ENCODE measurements at places on chromosomes 3 and 15.

- peak; percentile 81 for DNase-seq
Measured at GRCh38 chr15:96330450-96331143, at the start of gene NR2F2. Gene NR2F2 (plus strand): TSS chr15:96330700. CDS start chr15:96332106, 1,406 bp downstream.

DNA sequence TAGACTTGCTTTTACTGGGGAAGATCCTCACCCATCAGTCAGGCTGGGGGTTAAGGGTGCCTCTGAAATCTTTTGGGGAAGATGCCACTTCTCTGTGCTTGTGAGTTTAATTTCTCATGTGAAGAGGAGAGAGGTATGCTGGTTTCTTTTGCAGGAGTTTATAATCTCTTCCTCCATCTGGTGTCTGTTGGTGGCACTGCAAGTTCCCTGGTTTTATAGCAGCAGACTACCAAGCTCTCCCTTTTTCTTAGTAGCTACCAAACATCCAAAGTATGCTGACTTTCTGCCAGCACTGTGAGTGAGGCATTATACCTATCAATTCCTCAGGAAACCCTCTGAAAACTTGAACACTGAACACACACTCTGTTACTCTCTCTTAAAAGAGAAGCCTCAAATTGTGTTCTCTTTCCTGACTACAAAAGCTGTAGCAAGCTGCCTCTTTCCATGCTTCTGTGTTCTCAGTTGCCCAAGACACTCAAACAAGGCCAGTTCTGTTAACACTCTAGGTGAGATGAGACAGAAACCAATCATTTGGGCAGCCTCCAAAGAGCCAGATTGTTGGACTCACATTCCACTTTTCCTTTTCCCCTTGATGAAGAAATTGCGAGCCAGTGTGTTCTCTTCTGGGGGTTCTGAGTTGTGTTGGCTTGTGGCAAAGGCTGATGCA is 299.5 kb downstream of the GAP43 start:
- DNase-seq: no peak

- no peak for DNase-seq
Measured at GRCh38 chr3:41522612-41523011, 323.3 kb downstream of the CTNNB1 start.

DNA sequence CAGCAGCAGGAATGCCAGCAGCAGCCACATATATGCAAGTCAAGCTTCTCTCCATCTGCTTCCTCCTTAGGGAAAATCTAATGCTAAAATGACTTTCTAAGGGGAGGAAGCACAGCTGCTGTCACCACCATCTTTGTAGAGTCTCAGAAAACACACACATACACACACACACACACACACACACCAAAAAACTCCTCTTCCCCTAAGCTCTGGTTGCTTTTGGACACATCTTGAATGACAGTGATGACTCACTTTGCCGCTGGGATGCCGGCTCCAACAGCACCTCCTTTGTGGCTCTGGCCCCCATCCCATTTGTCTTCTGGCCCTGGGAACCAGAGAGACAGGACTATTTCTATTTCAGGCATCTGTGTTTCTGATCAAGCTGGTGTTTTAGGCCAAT is 124.8 kb upstream of the GOLIM4 start:
- no peak for DNase-seq

DNA sequence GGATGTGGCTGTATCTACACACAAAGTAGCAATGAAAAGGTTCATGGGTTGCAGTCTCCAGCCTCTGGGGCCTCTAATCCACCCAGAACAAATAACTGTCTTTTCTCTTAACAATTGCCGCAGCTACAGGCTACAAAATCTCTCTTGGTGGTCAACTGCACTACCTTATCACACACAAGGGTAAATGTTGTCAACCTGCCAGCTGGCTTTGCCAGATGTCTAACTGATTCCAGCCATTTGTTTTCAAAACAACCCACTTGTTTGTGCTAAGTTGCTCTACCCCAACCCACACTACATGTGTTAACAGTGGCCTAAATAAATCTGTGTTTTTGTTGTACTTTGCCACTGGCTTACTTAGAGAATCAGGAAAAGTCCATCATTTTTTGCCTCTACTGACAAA is 447.3 kb downstream of the TAFA4 start:
- no peak for DNase-seq

- no peak for DNase-seq
Measured at GRCh38 chr3:144643771-144644198, 672.2 kb downstream of the DIPK2A start.

- DNase-seq: no peak
Measured at GRCh38 chr3:176119826-176120225, 1077.5 kb downstream of the TBL1XR1 start.

GRCh38 chr3:177478170-177478867 is 281.0 kb upstream of the TBL1XR1 start:
- DNase-seq: no peak

DNA sequence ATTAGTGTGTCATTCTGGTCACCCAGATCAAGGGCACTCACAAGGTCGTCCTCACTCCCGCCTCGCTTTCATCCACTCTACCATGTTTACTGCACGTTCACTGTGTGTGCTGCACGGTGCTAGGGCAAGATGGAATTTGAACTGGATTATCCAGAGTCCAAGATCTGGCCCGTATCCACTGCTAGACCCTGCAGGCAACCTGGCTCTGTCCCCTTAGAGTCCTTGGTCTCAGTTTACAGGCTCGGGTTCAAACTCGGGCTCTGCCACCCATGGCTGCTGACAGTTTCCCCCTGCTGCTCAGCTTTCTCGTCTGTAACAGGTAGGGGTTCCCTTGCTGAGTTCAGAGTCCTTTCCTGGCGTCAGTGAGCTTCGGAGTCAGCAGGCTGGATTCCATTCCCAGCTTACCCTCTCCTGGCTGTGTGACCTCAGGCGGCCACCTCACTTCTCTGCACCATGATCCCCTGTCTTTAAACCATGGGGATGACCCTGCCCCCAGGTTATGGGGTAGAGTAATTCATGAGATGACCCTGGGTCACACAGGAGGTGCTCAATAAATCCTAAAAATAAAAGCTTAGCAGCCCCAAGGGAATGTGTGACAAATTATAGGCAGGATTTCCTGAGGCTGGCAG is 79.6 kb upstream of the SLC6A6 start:
- no peak for DNase-seq

GRCh38 chr3:176631165-176631564 is 566.1 kb downstream of the TBL1XR1 start:
- DNase-seq: no peak

DNA sequence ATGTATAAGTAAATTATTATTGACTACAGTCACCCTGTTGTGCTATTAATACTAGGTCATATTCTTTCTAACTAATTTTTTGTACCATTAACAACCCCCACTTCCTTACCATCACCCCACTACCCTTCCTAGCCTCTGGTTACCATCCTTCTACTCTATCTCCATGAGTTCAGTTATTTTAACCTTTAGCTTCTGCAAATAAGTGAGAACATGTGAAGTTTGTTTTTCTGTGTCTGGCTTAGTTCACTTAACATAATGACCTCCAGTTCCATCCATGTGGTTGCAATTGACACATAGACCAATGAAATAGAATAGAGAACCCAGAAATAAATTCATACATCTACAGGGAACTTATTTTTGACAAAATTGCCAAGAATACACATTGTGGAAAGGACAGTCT is 55.4 kb upstream of the CHRNB4 start:
- no peak for DNase-seq

DNA sequence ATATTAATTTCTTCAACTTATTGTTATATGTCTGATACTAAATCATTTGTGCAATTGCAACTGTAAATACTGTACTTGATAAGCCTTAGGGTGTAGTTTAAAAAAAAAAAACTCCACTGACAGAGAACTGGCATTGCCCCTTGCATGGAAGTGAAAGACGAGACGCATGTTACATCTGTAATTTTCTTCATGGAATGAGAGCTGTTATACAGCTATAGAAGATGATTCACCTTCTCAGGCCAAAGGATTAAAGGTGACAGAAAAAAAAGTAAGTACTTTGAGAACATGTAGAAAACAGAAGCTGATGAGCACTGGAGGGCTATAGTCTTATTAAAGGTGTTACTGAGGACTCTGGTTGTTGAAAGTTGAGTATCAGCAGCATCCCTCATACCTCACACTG is 16.1 kb downstream of the RYR3 start:
- no peak for DNase-seq

DNA sequence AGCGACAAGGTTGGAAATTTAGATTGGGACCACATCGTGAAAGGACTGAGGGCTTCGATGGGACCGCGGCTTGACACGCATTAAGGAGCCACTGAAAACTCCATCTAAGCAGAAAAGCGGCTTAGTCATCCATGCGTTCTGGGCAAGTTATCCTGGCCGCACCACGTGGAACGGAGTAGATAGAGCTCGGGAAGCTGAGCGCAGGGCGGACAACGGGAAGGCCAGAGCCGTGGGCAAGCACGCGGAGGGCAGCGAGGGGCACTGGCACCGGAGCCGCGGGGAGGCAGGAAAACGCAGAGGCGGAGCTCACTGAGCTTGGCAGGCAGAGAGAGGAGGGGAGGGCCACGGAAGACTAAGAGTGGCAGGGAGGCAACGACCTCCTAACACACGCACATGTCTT is 61.3 kb upstream of the VGLL4 start:
- DNase-seq: no peak

DNA sequence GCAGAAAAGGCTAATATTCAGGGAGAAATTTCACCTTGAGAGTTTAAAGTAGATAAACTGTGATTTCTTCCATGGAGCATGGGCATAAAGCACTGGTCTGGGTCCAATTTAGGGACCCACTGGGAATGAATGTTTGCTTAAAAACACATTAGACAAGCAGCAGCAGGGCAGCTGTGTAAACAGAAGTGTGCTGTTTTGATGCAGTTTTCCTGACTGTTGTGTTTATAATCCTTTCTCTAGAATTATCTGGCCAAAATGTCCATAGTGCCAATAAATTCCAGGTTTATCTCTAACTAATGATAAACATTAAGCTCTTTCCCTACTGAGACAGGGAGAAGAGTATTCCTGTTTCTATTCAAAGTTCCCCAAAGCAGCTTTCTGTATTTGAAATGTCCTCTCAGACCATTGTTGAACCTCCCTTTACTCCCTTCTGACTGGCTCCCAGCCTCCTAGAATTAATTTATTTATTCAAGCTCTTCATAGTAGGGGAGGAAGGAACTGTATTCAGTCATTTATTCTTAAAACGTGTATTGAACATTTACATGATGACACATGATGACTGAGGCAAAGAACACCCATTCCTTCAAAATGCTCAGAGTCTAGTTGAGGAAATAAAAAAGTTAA is 7.0 kb upstream of the TM4SF18 start:
- DNase-seq: peak; percentile 49

Measured in NCI-H1436 (cell line).